ENCODE measurements at places on chromosomes 2 and 18.

GRCh38 chr2:205699515-205700289 is 17.4 kb downstream of the NRP2 start:
- no peak for DNase-seq

DNA sequence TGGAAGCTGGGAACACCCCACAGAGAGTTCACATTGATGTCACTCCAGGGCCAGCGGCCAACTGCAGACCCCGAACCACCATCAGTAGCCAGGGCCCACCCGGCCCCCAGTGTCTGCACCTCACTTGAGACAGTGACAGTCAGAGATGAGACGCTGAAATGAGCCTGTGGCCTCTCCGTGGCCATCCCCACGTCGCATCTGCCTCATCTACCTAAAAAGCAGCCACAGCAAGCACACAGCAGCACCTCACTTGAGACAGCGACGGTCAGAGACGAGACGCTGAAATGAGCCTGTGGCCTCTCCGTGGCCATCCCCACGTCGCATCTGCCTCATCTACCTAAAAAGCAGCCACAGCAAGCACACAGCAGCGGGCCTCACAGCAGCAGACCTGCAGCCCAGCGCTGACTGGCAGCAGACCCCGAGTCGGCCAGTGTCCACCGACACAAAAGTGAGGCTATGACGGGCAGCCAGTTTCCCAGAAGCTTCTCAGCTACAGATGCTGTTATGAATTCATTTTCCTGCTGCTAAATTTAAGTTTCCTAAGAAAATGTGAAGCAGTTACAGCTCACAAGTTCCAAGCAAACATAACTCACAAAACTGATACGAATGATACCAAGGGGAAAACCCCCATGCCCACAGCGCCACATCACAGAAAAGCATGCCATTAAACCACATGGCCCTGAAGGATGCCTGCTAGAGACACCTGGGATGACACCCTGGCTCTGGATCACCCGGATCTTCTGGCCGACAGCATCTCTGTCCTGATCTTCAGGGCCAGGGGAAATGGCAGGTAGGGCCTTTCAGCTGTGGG is 27.7 kb downstream of the SNORC start:
- DNase-seq: no peak

DNA sequence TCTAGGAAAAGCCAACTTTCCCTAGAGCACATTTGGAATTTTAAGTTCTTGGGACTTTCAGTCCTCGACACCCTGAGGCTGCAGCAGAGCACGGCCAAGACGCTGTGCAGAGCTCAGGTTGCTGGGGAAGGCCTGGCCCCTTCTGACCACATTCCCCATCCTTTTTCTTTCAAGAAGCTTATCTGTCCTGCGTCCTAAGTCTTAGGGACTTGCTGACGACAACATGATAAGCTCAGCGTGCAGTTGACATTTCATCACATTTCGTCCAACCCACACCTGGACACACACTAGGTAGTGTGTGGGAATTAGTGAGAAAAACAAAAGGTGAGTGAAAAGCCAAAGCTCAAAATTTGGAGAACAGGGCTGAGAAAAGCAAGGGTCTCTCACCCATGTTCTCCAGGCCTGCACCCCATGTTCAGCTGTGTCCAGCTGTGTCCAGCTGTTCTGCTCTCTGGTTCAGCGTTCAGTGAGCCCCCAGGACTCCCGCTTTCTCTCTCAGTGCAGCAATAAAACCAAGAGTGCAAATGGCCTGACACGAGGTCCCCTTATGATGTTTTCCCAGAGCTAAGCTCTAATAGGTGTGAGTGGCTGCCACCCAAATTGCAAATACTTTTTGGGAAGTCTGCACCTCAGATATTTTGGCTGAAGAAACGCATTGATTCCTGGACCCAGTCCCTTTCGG is 101.9 kb downstream of the RGPD3 start:
- no peak for DNase-seq

DNA sequence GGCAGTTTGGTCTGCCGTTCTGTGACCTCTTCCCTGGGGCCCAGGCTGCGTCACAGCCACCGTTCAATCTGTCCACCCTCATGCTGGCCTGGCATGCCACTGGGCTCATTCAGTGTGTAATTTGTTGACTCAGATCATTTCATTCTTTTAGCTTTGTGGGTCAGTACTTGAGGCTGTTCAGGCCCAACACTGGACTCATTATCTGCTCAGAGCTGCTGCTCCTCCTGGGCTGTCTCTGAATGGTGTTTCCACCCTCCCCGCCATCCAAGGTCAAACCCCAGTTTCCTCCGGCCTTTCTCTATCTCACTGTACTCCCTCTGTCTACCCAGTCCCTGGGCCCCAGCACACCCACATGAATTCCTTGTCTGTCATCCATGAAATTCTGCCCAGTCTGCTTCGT is 152.4 kb upstream of the NCK2 start:
- DNase-seq: no peak

DNA sequence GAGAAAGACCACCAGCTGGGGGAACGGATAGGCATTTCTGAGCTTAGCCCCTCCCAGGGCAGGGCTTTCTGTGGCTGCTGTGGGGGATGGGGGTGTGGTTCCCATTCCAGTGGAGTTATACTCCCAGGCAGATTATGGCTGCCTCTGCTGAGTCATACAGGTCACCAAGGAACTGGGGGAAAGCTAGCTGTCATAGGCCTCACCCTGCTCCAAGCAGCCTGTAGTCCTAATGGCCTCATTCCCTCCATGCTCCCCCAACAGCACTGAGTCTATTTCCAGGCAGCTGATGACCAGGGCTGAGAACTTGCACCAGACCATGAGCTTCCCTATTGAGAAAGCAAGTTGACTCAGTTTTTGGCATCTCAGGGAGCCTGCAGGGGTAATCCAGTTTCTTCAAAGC is 87.1 kb downstream of the GPR39 start:
- DNase-seq: no peak

- DNase-seq: peak; percentile 23
Observed at GRCh38 chr2:238784671-238785527, 63.0 kb upstream of the TWIST2 start.

GRCh38 chr2:208266936-208267335 is 881 bp downstream of the PIKFYVE start:
- no peak for DNase-seq

- no peak for DNase-seq
Observed at GRCh38 chr2:10362898-10363454, 60.3 kb downstream of the HPCAL1 start.

- DNase-seq: no peak
Observed at GRCh38 chr2:102606353-102606752, 13.0 kb upstream of the SLC9A2 start.

DNA sequence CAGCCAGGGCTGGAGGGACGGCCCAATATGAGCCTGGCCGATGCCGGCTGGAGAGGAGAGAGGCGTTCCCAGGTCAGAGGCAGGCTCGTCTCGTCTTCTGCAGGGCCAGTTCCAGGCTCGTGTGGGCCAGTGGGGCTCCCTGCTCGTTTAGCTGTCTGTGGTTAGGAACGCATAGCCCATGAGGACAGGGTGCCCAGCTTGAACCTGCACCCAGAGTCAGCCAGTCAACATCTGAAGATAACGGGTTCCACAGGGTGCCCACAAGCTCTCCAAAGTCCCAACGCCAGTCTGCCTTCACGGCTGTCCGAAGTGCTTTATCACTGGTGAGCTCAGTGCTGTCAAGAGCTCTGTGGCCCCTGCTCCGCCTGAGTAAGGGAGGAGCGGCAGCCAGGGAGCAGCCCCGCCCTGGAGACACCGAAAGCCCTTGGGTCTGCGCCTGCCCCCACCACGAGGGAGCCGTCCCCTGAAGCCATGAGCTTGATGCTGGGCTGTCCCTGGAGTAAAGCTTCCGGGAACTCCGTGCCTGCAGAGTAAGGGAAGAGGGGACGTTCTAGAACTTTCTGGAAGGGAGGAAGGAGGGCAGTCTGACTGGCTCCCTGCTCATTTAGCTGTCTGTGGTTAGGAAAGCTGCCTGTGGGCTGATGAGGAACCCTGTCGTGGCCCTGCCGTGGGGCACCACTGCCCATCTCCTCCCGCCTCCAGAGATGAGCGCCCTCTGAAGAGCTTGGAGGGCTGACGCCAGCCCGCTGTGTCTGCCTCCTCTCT is 2.7 kb upstream of the HSBP1L1 start:
- no peak for DNase-seq

DNA sequence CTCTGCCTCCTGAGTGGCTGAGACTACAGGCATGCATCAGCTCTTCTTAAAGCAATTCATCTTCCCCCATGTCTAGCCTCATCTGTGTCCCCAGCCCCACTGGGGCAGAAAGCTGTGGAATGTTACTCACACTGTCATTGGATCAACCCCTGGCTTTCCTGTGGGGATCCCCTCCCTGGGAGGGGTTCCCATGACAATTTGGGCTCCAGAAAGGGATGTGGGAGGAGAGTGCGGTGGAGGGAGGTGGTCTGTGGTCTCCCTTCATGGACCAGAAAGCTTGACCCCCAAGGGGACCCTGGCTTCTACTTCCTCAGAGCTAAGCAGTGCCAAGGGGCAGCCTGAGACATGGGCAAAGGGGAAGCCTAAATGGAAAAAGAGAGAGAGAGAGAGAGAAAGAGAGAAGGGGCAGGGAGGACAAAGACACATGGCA is 1.3 kb downstream of the NGEF start:
- DNase-seq: no peak

- no peak for DNase-seq
Observed at GRCh38 chr2:101150306-101151145, 656 bp downstream of the TBC1D8 start.

DNA sequence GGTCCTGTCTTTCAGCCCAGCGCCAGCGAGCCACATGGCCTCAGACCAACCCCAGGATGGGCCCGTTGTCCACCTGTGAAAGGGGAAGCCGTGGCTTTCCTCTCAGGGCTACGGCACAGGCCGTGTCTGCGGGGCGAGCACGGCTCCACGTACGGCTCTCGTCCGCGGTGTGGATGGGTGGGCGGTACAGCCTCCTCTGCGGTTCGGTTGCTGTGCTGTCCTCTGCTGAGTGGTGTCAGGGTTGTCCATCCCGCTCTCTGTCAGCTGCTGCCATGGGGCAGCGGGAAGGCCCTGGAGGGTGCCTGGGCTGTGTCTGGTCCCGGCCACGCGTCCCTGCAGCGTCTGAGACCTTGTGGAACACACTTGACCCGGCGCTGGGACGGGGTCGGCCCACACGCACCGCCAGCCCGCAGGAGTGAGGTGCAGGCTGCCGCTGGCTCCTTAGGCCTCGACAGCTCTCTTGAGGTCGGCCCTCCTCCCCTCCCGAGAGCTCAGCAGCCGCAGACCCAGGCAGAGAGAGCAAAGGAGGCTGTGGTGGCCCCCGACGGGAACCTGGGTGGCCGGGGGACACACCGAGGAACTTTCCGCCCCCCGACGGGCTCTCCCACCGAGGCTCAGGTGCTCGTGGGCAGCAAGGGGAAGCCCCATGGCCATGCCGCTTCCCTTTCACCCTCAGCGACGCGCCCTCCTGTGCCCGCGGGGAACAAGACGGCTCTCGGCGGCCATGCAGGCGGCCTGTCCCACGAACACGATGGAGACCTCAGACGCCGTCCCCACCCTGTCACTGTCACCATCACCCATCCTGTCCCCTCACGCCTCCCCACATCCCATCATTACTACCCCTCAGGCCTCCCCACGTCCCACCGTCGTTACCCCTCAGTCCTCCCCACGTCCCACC is 128.7 kb downstream of the NFATC1 start:
- DNase-seq: peak; percentile 38

- no peak for DNase-seq
Observed at GRCh38 chr2:128901572-128902391, 583.1 kb upstream of the HS6ST1 start.

DNA sequence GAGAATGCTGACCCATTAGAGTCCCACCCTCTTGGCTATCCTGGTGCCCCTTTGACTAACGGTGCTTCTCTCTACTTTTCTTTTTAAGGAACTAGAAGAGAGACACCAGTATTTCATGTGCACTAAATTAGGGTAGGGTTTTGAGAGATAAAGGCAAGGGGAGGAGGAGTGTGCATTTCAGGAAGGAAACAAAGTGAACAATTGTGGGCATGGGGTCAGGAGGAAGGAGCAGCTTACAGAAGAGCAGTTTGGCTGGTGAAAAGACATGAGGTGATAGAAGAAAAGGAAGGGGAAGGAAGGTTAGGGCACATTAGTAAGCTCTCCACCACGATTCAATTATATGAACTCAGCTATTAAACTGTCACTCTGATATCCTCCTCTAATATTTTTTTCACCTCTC is 105.8 kb upstream of the CTAGE1 start:
- DNase-seq: no peak

DNA sequence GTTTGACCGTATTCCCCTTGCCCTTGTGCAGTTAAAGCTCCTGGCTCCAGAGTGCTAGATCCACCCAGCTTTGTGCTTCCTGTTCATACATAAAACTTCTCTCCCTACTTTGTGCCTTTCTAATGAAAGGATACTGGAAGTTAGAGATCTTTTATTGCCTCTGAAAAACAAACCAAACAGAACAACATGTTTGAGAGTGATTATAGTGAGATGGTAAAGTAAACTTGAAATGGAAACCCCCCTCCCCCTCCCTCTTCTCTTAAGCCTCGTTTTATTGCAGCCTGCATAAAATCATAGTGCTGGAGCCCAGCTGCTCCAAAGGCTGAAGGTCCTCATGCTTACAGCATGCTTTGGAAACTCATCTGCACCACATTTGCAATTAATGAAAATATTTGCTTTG is 125.1 kb downstream of the TANC1 start:
- no peak for DNase-seq

DNA sequence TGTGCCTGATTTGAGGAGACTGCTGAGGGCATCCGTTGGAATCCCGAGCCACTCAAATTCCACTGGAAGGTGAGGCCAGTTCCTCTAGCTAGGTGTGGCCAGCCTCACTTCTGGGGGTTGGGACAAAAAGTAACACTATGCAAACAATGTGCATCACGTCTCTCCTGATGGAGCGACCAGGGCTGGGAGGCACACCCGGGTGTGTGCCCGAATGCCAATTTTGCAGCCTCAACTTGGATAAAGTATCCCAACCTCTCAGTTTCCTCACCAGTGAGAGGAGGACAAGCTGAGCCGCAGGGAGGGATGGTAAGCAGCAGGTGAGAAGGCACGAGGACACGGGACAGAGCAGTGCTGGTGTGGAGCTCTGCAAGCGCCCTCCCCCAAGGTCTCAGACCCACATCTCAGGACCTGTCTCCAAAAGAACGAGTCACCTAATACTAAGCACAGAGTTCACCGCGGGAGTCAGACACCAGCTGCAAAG is 218.3 kb downstream of the HAUS1 start:
- DNase-seq: no peak

All from effector memory CD8-positive, alpha-beta T cell (primary cell).